Fibroblast of skin of right biceps (primary cell): ENCODE measurements at places on chromosomes 12 and 14.
A peak's percentile ranks its signal among the peaks of the same experiment; 100 is the strongest.

GRCh38 chr12:59122784-59123183 lies 202.5 kb upstream of the LRIG3 start:
- peak; percentile 14 for DNase-seq

DNA sequence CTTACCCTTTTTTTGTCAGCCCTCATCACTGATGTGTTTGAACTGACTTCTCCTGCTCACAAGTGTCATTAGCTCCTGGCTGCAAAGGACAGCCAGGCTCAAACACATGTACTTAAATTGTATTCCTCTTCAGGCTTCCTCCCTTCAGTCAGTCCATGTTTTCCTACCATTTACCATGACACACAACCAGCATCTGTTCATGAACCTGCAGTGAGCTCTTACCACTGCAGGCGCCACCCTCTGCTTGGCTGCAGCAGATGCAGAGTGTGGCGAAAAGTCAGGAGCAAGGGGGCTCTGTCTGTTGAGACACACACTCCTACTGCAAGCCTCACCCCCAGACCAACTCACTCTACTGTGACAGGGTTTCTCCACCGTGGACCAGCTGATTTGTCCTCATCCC lies 70.2 kb downstream of the TSPAN11 start:
- DNase-seq: no peak

DNA sequence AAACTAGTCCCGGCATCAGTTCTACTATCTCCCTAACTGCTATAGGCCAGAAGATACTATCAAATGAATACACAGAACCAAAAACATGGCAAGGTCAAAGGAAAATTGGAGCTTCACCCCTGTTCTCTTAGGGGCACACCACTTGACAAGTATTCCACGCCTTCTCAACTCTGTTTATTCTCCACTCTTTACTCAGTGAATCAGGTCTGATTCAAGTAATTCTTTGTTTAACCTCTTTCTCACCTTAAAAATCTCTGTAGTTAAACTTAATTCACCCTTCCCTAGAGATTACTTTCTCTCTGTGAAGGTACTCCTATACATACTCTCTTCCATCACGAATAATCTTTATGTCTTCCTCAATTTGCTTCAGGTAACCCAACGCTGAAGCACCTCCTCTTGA lies 248.9 kb downstream of the MED13L start:
- DNase-seq: no peak

DNA sequence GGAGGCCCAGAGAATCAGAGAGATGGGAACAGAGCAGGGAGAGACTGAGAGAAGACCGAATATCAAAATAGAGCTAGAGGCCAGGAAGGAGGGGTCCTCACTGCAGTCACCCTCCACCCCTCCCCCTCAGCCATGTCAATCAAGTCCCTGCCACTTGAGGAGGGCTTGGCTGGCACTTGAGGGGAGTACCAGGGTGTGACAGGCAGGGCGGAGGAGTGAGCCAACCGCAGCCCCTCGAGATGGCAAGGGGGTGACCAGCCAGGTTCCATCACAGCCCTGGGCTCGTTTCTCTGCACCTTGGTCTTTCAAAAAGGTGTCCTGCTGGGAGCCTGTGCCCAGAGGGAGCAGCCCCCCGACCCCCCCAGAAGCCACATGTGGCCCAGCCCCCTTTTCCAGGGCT lies 4.2 kb downstream of the AQP5 start:
- no peak for DNase-seq

- no peak for DNase-seq
Measured at GRCh38 chr14:101174522-101174838, 271.0 kb upstream of the RTL1 start.
